ENCODE measurements at places on chromosomes 12 and 14.

- DNase-seq, result no peak
These were observed 2.7 kb downstream of the PHC1 start for GRCh38 chr12:8917031-8917430.

GRCh38 chr14:31927348-31927832 is 149.7 kb upstream of the ARHGAP5 start:
- DNase-seq, result no peak

DNA sequence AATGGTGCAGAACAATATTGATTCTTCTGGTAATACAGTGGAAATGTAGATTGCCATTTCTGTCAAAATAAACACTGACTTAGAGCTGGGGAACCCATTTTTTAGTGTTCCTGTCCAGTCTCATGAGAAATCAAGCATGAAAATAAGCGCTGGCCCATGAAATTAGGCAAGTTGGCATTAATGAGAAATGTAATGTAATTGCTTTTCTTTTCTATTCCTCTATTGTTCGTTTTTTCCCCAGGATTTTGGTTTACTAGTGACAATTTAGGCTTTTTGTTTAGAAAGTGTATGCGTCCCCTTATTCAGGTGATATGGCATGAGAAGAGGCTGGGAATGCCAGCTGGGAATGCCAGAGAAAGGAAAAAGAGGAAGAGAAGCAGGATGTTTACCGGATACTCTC is 64.4 kb upstream of the KICS2 start:
- DNase-seq, result no peak

GRCh38 chr12:122834921-122835749 is at the start of gene HIP1R:
Gene HIP1R (plus strand): TSS chr12:122835457. CDS start chr12:122835551, 94 bp downstream.
- DNase-seq, result no peak

DNA sequence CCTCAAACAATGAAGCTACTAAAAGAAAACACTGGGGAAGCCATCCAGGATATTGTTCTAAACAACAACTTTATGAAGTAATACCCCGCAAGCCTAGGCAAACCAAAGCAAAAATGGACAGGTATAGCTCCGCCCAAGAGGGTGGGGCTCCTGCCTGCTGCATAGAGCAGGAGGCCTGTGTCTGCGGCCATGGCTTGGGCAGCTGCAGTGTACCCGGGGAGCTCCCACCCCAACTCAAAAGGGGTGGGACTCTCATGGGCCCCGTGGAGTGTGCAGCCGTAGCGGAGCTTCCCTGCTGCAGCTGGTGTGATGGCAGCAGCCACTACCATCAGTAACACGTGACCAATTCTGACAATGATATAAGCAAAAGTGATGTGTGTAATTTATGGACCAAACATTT is 264.2 kb upstream of the KITLG start:
- DNase-seq, result no peak

DNA sequence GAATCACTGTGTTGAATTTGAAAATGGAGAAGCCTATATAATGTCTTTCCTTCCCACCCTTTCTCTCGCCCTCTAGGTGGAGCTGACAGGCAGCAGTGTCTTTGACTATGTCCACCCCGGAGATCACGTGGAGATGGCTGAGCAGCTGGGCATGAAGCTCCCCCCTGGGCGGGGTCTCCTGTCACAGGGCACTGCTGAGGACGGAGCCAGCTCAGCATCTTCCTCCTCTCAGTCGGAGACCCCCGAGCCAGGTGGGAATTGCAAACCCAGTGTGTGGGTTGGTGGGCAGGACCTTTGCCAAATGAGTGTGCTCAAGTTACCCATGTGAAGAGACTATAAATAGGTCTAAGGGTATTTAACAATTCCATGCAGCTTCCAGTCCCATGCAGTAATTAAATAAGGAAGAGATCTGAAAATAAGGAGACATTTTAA is 274.7 kb downstream of the EGLN3 start:
- DNase-seq, result peak; percentile 32

GRCh38 chr12:113055594-113056380 is 743 bp upstream of the DTX1 start:
- DNase-seq, result no peak

GRCh38 chr12:26275313-26276131 is 80.1 kb downstream of the SSPN start:
- no peak for DNase-seq
